ENCODE measurements at places on chromosomes 1 and 21. TPM values are rescaled to one million over a fixed set of nuclear protein-coding genes. Genes with fewer than 3 reads are reported as not detected.

PTGFR gene
- total RNA-seq = 0.14 TPM

MATN1 gene
- total RNA-seq = not detected

DNA sequence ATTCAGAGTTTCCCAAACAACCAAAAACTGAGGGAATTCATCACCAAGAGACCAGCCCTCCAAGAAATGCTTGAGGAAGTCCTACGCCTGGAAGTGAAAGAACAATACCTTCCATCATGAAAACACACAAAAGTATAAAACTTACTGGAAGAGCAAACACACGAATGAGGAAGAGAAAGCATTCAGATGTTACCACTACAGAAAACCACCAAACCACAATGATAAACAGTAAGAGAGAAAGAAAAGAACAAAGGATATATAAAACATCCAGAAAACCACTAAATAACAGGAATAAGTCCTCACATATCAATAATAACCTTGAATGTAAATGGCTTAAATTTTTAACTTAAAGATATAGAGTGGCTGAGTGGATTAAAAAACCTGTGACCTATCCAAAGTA is 58.5 kb upstream of the BCL10 start:
- no peak for DNase-seq

DNA sequence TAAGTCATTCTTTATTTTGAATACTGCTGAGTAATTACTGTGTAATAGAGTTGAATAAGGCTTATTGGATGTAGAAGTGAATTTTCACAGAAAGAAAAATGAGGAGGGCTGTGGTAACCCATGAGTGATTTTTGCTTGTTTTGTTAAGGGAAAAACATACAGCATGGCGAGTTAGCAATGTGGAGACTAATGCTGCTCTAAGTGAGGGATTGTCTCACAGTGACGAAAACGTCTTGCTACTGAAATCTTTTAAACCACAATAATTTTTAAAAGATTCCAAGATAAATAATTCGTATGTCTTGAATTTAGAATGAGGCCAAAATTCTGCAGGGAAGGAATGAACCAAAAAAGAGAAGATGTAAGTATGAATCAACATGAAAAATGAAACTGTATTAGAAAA is 16.2 kb upstream of the PLA2G4A start:
- DNase-seq = no peak

DNA sequence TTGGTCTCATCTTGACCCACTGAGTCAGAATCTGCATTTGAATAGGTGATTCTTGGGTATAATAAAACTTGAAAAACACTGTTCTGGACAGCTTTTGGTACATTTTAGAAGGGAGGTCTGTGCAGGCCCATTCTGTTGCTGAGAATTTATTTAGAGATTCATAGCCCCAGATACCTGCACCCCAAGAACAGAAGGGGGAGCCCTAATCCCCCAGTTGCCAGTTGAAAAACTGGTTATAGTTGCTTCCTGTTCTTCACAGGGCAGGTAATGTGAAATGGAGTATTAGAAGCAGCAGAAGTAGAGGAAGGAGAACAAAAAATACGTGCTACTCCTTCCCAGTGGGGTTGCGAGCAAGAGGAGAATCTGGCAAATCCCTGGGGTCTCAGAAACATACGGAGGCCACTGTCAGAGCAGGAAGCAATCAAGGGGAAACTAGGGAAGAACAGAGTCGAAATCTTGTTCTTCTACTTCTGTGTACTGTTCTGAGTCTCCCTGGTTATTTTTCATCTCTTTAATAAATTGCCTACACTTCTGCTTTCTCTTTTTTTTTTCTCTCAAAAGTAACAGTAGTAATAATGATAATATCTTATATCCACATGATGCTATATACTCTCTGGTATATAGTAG is 4.6 kb upstream of the CLCA2 start:
- no peak for DNase-seq

Data from epithelial cell of proximal tubule (primary cell).